ENCODE measurements at places on chromosomes 1 and 21. TPM values are rescaled to one million over a fixed set of nuclear protein-coding genes. Genes with fewer than 3 reads are reported as not detected.

GRCh38 chr1:54199151-54199764 lies 572 bp downstream of the CYB5RL start:
- H3K4me1 ChIP-seq: peaks cover 22% of the 10 kb centered on the region
- H3K27ac ChIP-seq: peak overlapping the region; percentile 95
- peak overlapping the region; percentile 93 for H3K4me3 ChIP-seq

- H3K27ac ChIP-seq: no peak overlapping the region
- H3K4me1 ChIP-seq: no peaks in the 10 kb centered on the region
- no peak for DNase-seq
- no peak overlapping the region for H3K4me3 ChIP-seq
Measured at GRCh38 chr1:213416461-213417224, 365.6 kb downstream of the RPS6KC1 start.

DNA sequence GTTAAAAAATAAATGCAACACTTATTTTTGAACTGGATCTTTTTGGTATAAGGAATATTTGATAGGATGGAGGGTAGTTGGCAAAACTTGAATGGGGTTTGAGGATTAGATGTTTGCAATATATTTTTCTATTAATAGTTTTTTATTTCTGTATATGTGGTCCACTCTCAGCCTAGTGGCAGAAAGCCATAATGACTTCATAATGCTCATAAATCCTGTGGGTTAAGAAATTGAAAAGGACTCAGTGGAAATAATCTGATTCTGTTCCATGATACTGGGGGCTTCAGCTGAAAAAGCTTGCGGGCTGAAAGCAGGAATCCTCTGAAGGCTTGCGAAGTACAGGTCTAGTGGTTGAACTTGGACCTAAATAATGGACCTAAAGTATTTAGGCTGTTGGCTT lies 1028.6 kb upstream of the PRMT6 start:
- no peak overlapping the region for H3K4me3 ChIP-seq
- H3K27ac ChIP-seq: no peak overlapping the region
- H3K27me3 ChIP-seq: no peaks in the 10 kb centered on the region

The CHIA gene
- total RNA-seq: not detected

DNA sequence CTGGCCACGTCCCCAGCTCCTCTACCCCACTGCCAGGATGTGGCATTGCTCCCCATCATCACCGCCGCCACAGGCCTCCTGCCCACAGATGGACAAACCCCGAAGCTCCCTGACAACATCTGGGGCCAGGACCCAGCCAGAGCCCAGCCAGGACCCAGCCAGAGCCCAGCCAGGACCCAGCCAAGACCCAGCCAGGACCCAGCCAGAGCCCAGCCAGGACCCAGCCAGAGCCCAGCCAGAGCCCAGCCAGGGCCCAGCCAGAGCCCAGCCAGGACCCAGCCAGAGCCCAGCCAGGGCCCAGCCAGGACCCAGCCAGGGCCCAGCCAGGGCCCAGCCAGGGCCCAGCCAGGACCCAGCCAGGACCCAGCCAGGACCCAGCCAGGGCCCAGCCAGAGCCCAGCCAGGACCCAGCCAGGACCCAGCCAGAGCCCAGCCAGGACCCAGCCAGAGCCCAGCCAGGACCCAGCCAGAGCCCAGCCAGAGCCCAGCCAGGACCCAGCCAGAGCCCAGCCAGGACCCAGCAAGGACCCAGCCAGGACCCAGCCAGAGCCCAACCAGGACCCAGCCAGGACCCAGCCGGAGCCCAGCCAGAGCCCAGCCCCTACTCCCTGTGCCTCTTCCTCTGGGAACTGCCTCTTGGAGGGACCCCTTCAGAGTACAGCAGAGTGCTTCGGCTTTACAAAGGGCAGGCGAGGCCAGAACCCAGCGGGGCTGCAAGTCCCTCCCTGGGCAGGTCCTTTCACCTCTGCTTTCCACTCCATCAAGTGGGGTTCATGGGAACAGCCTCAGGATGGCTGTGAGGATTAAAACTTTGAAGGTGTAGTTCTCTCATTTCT lies 43.7 kb downstream of the DISP3 start:
- no peak overlapping the region for H3K4me3 ChIP-seq
- DNase-seq: no peak
- H3K36me3 ChIP-seq: no peaks in the 10 kb centered on the region
- H3K27me3 ChIP-seq: no peaks in the 10 kb centered on the region

- H3K27me3 ChIP-seq: no peaks in the 10 kb centered on the region
- no peaks in the 10 kb centered on the region for H3K36me3 ChIP-seq
- DNase-seq: peak; percentile 73
- peaks cover 18% of the 10 kb centered on the region for H3K4me1 ChIP-seq
Measured at GRCh38 chr21:34510148-34511142, 1.6 kb downstream of the KCNE1 start.

The PRR9 gene
- not detected for total RNA-seq
